ENCODE measurements at places on chromosomes 16 and 17.

- DNase-seq: no peak
Observed at GRCh38 chr17:67385122-67385988, 8.3 kb downstream of the PITPNC1 start.

GRCh38 chr16:31108035-31108793 is at the start of gene BCKDK:
Gene BCKDK, plus strand, starts transcription at chr16:31108386. Its CDS starts 838 bp downstream, at chr16:31109224.
- DNase-seq: peak; percentile 46

DNA sequence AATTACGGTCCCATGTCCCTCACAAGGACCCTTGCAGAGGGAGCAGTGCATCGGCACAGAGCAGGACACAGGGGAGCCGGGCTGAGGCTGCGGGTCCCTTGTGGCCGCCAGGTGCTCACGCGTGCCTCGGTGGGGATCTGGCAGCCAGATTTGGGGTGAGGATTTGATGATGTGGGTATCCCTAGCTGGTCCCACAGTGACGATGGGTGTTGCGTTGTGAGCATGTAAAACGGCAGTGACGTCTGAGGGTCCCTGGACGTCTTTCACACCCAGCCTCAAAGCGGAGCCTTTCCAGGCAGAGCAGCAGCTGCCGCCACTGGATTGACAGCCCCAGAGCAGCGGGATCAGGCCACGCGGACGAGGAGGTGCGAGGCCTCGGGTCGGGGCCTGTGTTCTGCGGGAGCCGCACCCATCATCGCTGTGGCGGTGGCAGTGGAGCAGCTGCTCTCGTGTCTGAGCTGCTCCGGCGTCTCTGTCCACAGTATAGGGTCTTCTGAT is 54.6 kb downstream of the WDR45B start:
- DNase-seq: no peak

DNA sequence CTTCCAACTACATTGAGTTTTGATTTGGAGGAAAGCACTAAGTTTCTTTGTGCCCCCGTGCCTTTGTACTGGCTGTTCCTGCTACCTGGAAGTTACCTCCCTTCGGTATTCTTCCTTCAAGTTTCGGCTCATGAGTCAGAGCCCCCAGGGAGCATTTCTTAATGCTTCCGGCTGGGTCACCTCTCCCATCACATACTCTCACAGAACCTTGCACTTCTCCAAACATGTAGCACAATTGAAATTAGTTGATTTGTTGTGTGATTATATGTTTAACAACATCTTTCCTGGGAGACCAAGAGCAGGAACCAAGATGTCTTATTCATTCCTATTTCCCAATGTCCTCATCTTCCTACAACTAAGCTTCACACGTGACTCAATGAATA is 158.6 kb upstream of the CDH5 start:
- DNase-seq: no peak

GRCh38 chr16:84607694-84608093 is 10.2 kb downstream of the COTL1 start:
- DNase-seq: no peak

- DNase-seq: no peak
Observed at GRCh38 chr17:77264617-77265230, 124.0 kb downstream of the SEC14L1 start.

DNA sequence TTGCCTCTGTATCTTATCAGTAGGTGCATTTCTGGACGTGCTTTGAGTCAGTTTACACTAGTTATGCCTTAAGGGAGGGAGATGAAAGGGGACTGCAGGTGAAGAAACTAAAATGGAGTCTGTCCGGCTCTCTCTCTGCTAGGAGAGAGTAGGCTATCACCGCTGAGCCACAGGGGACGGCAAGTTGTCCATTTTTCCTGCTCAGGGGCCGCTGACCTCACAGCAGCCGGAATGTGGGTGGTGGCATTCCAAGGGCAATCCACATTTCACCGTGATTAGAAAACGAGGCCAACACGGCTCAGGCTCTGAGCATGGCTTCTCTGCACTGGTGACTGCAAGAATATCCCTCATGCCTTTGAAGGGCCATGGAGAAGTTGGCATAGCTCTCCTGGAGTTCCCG is 19.0 kb upstream of the KLHDC4 start:
- no peak for DNase-seq
